ENCODE measurements at places on chromosomes 16 and 17.

GRCh38 chr17:73379826-73380225 lies 68.0 kb upstream of the CDC42EP4 start:
- no peak for DNase-seq

DNA sequence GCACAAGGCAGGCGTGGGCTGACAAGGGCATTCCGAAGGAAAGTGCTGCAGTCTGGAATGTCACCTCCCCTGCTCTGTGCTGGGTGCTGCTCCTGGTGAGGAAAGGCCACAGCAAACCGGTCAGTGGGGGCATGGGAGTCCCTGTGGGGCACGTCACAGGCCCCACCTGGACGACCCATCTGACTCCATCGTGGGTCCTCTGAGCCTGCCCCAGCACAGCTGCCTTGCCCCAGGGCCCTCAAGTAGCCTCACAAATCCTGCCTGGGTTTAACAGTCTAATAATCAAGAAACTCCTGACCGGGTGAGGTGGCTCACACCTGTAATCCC lies 2.8 kb upstream of the MYO15B start:
- no peak for DNase-seq

- DNase-seq, result no peak
These were observed 14.6 kb downstream of the ATP5PD start for GRCh38 chr17:75031972-75032719.

GRCh38 chr17:75685499-75685898 lies 18.4 kb downstream of the SAP30BP start:
- DNase-seq, result no peak

- DNase-seq, result no peak
These were observed 173.1 kb downstream of the CEP112 start for GRCh38 chr17:66018786-66019185.

DNA sequence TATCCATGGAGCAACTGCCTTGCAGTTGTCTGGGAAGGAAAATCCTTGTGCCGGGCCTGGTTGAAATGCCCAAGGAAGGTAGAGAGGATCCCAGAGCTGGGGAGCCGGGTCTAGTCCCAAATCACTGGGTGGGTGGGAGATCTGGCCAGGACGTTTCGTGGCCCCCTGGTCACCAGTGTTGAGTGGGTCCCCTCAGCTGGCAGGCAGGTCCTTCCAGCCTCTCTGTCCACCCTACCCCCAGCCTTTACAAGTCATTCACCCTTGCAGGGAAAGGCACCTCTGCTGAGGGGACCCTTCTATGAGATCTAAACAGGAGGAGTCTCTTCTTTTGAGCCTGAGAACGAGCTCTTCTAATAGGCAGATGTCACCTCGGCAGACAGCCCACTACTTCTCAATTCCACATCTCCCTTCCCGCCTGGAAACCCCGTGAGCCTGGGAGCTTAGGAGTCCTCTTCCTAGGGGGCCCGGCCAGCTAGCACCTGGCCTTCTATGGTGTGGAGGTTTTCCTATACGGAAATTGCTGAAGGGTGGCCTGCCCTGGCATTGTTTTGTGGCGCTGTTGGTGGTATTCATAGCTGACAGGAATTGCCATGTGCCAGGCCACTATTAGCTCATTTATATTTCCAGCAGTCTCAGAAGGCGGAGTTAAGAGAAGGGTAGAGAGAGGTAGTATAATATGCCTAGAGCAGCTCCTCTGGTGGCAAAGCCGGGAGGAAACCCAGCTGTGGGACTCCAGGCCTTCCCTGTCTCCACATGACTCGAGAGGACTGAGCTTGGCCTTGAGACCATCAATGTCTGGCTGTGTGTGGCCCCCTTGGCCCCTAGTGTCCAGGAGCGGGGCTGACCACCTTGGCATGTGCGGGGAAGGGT lies 13.3 kb downstream of the MPRIP start:
- no peak for DNase-seq

DNA sequence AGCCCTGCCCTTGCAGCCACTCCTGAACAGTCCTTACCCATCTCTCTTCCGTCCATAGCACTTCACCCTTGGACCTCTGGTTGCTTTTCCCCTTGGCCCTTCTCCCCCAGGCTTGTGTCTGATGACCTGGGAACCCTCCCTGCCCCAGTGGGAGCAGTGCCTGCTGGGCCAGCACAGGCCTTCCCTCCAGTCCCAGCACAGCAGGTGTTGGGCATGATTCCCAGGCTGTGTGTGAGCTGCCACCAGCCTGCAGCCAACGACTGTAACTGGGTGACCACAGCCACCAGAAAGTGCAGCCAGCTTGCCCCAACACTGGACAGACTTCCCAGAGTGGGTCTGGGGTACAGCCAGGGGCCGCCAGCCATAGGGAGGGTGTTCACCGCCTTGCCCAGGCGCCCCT lies 30.0 kb downstream of the CRAMP1 start:
- no peak for DNase-seq

- DNase-seq, result no peak
These were observed 54.2 kb downstream of the VPS53 start for GRCh38 chr17:660453-660852.

DNA sequence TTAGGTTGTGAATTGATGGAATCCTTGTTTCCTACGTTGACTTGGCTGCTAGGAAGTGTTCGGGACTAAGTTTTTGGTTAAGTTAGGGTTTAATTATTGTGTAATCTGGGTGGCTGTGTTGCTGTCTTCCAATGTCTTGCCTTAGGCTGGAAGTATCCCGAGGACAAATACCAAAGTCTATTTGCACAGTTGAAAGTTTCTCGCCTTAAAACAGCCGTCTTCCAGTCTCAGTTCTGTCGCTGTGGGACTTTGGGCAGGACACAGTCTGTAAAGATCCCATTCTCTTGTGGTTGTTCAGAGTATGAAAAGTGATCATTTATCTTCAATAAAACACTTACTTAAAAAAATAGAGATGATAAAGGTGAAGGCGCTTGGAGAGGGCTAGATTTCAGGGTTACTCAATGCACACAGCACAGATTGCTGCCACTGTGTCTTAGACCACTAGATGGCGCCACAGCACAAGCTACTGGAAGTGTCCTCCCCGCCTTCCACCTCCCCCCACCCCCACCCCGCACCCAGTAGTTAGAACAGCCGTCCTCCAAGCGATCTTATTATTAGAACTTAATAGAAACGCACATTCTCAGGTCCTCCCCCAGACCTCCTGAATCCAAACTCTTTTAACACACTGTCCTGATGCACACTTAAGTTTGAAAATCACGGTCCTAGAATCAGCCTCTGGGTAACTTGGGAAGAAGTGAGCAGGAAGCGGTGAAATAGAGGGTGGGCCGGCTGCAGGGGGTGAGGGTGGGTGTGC lies 45.8 kb downstream of the AKAP1 start:
- peak; percentile 77 for DNase-seq

Measured in endothelial cell (in vitro differentiated cells).